Caudate nucleus (tissue), 63 donors: ENCODE measurements at places on chromosomes 5 and 9.
A peak's percentile ranks its signal among the peaks of the same experiment; 100 is the strongest.

DNA sequence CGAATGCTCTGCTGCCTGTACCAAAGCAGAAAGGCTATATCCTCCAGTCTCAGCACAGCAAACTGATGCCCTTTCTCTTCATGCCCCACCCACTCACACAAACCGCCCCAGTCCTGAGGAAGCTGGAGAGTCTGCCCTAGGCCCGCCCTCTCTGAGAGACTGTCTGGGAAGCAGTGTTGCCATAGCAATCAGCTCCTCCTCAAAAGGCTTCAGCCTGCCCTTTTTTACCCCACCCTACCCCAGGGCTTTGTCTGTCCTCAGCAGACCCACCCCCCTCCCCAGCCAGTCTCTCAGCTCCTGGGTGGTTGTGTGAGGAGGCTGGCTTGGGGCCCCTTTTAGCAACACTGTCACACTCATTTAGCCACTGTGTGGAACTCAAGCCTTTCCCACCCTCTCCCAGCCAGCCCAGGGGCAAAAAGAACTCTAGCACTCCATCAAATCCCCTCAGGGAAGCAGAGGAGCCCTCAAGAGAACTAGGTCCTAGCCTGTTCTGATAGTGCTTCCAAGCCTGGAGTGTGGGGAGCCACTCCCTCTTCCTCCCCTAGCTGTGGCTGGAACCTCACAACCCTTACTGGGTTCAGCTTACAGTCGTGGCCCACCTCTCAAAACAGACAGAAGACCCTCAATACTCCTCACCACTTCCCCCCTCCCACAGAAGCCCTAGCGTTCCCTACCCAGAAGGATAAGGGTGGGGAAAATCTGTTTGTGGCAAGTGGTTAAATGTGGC, 1.4 kb downstream of the ATOSB start:
- peak; percentile 18 for DNase-seq

DNA sequence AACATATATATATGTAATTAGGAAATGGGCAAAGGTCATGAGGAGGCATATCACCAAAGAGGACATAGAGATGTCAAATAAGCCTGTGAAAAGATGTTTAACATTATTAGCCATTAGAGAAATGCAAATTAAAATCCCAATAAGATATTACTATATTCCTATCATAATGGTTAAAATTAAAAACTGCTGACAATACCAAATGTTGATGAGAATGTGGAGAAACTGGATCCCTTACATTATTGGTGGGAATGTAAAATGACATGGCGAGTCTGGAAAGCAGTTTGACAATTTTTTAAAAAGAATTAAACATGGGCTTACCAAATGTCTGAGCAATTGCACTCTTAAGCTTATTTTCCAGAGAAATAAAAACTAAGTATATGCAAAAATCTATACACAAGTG, 1821.6 kb upstream of the C9orf72 start:
- no peak for DNase-seq

- no peak for DNase-seq
Measured at GRCh38 chr5:37703841-37704241, 136.0 kb downstream of the GDNF start.

GRCh38 chr5:28877050-28877449, 1838.7 kb upstream of the CDH9 start:
- DNase-seq, result no peak

DNA sequence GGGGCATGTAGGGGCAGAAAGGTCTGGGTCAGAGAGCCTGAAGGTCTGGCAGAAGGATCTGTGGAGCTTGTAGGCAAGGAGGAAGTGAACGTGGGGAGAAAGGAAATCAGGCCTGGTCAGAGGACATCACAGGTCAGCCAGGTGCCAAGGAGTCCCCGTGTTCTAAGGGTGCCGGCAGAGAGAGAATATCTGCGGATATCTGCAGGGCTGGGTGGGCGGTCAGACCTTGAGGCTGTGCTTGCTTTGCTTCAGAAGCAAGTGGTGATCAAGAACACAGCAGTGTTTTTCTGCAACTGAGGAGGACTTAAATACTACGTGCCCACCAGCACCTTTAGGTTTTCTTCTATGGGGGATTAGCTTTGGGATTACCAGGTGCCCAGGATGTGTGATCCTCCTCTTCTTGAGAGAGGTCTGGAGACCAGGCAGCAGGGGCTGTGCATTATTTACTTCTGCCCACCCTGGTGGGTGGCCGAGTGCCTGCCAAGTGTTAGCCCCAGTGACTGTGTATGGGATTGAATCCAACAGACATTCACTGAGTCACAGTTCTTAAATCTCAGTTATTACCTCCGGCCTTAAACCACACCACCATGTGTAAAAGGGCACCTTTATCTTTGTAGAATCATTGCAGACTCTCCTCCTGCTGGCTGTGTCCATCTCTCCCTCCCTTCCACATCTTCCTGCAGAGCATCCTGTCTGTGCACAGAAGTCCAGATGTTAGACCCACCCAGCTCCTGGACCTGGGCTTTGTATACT, 12.5 kb upstream of the SHB start:
- no peak for DNase-seq

GRCh38 chr5:124819201-124819600, 72.8 kb upstream of the ZNF608 start:
- DNase-seq, result no peak

- no peak for DNase-seq
Measured at GRCh38 chr5:111548992-111549649, 36.8 kb upstream of the STARD4 start.

DNA sequence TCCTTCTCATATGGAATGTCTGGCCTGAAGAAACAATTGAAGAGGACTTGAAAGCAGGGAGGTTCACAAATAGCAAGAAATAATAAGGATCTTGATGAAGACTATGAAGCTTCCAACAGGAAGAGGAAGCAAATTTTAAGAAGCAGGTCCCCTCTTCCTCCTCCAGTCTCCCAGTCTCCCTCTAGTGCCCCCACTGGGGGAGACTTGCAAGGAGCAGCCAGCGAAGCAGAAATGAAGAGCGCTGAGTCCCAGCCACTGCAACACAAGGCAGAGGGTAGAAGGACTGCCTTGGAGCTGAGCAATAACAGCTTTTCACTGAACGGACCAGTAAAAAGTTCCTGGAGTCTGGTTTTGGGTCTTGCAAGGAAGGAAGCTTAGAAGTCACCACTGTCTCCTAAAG, 32.6 kb upstream of the ACO1 start:
- no peak for DNase-seq

DNA sequence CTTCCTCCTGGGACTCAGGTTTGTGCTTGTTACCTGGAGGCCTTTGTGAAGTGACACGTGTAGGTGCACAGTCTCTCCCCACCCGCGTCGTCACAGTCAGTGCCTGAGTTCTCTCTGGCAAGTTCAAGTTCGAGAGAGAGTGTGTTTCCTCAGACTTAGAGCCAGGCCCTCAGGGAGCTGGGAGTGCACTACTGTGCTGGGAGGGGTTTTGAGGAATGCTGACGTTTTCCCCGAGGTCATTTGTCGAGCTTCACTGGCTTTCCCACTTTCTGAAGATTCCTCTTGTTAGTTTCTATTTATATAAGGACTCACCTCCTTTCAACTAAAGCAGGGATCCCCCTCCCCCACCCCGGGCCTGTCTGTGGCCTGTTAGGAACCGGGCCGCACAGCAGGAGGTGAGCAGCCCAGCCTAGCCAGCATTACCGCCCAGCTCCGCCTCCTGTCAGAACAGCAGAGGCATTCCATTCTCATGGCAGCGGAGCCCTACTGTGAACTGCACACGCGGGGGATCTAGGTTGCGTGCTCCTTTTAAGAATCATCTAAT, 209.2 kb downstream of the DIRAS2 start:
- DNase-seq, result no peak

DNA sequence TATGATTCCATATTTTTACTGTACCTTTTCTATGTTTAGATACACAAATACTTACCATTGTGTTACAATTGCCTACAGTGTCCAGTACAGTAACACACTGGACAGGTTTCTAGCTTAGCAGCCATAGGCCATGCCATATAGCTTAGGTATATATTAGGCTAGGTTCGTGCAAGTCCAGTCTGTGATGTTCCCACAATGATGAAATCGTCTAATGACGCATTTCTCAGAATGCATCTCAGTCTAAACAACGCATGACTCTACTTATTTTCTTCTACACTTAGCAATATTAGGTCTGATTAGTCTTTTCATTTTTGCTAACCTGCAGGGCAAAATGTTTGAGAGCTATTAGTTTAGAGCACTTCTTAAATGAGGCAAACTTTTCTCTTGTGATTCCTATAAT, 22.7 kb downstream of the OR2S2 start:
- DNase-seq, result no peak

DNA sequence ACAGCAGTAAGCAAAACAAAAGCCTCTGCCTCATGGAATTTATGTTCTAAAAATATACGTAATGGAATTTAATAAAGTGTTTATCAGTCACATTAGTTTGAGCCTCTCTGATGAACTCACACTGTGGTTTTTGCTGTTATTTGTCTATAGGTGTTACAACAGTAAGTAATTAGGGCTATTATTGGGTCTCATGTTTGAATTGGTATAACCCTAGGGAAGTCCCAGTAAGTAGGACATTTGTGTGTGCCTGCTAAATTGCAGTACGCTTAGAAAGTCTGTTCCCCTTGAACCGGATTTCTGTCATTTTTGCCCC, 197.6 kb downstream of the NR3C1 start:
- DNase-seq, result no peak

- no peak for DNase-seq
Measured at GRCh38 chr9:136902259-136902821, 16.0 kb downstream of the TRAF2 start.

DNA sequence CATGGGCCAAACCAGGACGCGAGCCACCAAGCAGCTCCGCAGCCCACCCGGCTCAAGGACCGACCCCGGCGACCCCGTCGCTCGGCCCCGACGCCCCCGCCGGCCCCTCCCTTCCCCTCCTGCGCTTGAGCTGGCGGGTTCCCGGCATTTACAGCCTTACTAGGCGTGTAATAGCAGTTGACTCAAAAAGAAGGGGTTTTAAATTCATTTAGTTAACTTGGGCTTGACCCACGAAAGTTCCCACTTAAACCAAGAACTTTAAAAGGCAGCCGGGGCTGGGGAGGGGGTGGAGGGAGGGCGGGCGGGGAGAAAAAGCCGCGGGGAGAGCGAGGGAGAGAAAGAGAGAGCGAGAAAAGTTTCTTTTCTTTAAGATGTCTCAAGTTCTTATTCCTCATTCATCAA, 636 bp downstream of the PRDM12 start:
- DNase-seq, result no peak

GRCh38 chr5:156375895-156376495, 49.0 kb downstream of the SGCD start:
- no peak for DNase-seq

DNA sequence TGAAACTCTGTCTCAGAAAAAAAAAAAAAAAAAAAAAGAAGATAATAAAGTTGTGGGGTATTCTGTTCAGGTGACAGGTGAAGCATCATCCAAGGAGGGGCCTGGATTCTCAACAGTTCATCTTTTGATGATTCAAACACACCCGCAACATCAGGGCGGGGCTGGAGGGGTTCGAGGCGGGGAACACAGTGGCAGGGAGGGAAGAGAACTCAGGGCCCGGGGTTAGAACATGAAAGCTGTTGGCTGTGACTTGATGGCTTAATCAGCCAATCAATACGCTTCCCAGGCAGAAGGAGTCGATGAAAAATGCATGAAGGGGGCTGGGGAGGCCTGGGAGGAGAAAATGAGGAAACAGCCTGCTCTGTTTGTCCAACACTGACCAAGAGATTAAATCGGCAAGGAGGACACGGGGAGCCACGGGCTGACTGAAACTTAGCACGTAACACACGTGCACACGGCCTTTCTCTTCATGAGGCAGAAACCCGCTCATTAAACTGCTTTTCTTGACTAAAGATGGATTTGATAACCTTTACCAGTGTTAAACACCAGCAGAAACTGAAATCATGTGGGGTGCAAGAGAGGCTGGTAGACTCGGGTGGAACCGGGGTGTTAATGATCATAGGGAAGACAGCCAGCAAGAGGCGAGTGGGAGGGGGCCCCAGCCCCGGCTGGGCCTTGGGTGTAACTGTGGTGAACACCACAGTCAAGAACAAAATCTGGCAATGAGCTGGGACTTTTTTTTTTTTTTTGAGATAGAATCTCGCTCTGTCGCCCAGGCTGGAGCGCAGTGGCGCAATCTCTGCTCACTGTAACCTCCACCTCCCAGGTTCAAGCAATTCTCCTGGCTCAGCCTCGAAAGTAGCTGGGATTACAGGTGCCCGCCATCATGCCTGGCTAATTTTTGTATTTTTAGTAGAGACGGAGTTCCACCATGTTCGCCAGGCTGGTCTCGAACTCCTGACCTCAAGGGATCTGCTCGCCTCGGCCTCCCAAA, 105.7 kb upstream of the RAPGEF1 start:
- DNase-seq, result no peak

GRCh38 chr5:56454219-56454862, 221.2 kb upstream of the ANKRD55 start:
- no peak for DNase-seq

GRCh38 chr5:14171621-14172020, 28.5 kb downstream of the TRIO start:
- no peak for DNase-seq

GRCh38 chr9:35274993-35275392, 113.2 kb downstream of the UNC13B start:
- no peak for DNase-seq

DNA sequence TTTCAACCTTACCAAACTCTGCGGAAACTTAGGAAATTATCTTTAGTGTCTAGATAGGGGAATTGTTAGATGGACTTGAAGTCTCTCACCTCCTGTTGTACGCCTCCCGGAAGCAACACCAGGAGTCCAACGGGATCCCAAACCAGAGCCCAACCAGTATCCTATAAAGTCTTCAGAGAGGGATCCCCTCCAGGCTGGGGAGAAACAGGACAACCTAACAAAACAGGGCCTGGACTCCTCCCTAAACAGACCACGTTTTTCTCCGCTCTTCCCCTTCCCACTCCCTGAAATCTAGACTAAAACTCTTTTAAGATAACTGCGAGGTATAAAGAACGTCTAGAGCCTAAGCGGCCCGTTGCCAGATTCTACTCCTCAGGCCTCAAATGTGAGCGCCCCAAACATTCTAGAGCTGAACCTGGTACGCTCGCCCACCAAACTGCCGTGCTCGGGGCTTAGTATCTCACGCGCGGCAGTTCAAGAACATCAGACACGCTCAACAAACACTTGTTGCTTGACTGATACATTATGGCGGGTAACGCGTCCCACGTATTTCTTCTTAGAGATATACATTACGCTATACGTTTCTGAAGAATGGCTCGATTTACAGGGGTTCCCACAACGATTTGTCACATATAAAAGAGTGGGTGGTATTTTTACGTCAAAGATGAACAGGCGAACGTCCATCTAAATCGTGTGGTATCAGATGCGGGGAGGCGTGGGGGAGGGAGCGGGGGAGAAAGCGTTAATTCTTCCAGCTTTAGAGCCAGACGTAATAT, 663 bp upstream of the SMIM27 start:
- DNase-seq, result peak; percentile 38
